ENCODE measurements at places on chromosomes 12 and 14.

DNA sequence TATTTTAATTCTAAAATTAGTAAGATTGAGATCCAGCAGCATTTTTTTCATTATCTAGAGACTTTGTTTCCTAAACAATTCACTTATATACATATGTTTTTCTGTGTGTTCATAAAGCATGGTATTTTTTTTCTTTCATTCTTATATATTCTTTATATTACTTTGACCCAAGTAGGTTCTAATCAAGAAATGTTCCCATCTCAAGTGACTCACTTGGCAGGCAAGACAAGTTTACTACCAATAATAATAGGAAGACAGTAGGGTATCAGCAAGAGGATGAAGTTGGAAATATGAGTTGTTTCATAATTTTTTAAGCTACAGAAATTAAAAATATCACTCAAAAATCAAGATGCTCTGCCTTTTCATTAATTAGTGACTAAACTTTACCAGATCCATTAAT, 613.4 kb upstream of the ATP2B1 start:
- no peak for DNase-seq

- DNase-seq, result no peak
Observed at GRCh38 chr12:4285070-4285469, 11.5 kb downstream of the CCND2 start.

GRCh38 chr12:93608313-93608712, 35.8 kb downstream of the SOCS2 start:
- no peak for DNase-seq

- DNase-seq, result no peak
Observed at GRCh38 chr12:120367233-120367923, 1.6 kb downstream of the MSI1 start.

- no peak for DNase-seq
Observed at GRCh38 chr12:27571463-27571862, 47.5 kb downstream of the PPFIBP1 start.

GRCh38 chr12:1007276-1007675, 16.3 kb downstream of the ERC1 start:
- no peak for DNase-seq

GRCh38 chr12:5305886-5306545, 125.9 kb upstream of the NTF3 start:
- no peak for DNase-seq

GRCh38 chr12:57069523-57069922, 9.1 kb downstream of the NEMP1 start:
- peak; percentile 76 for DNase-seq

GRCh38 chr14:49886523-49886922, 6.4 kb upstream of the ARF6 start:
- no peak for DNase-seq

- DNase-seq, result no peak
Observed at GRCh38 chr12:105401198-105401597, 70.7 kb downstream of the C12orf75 start.

DNA sequence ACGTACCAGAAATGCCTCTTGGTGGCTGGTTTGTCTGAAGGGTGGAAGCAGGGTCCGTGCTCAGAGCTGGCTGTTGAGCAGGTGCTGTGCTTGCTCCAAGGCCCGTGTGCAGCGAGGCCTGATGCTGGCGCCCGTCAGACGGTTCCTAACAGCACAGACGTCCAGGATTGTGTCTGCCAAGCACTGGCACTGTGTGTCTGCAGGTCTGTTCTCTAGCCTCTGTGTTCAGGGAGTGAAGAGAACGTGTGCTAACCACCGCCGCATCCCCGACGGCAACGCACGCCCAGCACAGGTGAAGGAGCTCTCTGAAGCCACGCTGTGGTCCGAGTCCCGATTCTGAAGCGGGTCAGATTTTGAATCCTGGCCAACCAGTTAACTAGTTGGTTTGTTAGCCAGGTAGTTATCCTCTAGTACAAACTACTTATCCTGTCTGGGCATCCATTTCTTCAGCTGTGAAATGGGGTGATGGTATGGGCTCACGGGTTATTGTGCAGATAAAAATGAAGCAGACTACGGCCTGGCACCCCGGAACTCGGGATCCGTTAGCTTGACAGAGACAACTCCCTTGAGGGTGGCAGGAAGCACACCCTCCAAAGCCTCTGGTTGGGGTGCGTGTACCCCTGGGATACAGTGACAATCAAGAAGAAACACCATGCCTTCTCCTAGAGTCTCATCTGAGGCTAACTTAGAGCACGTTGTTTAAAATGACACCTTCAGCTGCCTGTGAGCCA, 18.6 kb upstream of the TDRD9 start:
- no peak for DNase-seq

GRCh38 chr14:28754209-28754985, 12.2 kb upstream of the FOXG1 start:
- DNase-seq, result peak; percentile 21

GRCh38 chr14:93029417-93029816, 86.3 kb downstream of the ITPK1 start:
- DNase-seq, result no peak

DNA sequence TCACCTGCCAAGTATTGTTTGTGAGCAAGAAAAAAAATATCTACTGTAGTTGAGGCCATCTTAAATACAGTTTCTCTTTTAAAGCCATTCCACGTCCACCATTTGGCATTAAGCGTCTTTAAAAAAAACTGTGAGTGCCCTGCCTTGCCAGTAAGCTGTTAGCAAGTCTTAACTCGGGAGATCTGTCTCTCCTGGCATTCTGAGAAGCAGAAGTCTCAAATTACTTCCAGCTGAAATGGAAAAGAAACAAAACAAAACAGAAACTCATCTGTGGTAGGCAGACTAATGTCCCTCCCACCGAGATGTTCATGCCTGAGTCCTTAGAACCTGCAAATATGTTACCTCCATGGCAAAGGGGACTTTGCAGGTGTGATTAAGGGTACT, 126.2 kb downstream of the CRADD start:
- no peak for DNase-seq

GRCh38 chr12:120037851-120038250, 48.8 kb downstream of the BICDL1 start:
- DNase-seq, result no peak

GRCh38 chr14:58463147-58463546, 35.6 kb downstream of the KIAA0586 start:
- DNase-seq, result no peak

GRCh38 chr12:127271776-127272175, 995.2 kb upstream of the TMEM132C start:
- no peak for DNase-seq

GRCh38 chr12:76226397-76226796, 121.8 kb downstream of the BBS10 start:
- DNase-seq, result no peak

GRCh38 chr12:53268630-53269562, 797 bp downstream of the ESPL1 start:
- DNase-seq, result no peak

DNA sequence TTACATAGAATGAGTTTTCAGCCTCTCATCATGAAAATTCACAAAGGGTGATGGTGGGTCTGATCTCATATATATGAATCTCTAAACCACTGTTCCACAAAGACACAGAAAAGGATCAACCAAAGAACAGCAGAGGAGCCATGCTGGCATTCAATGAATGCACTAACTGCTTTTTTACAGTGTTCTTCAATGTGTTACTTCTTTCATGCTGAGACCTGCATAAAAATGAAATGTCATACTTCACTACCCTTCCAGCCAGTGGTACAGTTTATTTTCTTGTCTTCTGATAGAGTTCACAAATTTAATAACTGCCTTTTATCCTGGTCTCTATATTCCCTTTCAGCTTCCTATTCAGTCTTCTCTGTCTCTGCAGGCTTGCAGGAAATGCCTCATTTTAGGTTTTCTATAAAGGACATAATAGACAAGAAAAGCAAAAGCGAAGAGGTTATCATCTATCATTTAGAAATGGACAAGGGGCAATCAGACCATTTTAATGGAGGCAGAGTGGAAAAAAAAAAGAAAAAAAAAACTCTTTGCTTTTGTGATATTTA, 836.7 kb upstream of the FOXG1 start:
- DNase-seq, result no peak

Data from heart right ventricle (tissue), 16 donors.